ENCODE measurements at places on chromosomes 5 and 9.

DNA sequence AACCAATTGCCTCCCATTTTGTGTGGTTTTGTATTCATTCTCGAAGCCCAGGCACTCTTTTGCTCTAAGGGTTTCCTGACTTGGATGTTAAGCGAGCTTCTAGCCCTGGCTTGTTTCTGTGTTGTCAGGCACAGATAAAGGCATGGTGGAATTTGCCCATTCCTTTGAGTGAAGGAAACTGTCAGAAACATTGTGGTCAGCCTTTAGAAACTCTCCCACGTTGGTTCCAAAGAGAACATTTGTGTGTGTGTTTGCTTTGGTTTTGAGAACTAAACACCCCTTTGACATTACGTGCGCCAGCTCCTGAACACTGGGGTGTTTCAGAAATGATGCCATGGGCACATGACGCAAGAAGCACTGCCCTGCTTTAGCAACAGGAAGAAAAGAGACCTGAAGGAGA is 320.9 kb downstream of the NTRK2 start:
- no peak for DNase-seq

- no peak for DNase-seq
These were observed 23.4 kb downstream of the CETN3 start for GRCh38 chr5:90386099-90386710.

- no peak for DNase-seq
These were observed 550.1 kb upstream of the ZNF462 start for GRCh38 chr9:106312906-106313305.

DNA sequence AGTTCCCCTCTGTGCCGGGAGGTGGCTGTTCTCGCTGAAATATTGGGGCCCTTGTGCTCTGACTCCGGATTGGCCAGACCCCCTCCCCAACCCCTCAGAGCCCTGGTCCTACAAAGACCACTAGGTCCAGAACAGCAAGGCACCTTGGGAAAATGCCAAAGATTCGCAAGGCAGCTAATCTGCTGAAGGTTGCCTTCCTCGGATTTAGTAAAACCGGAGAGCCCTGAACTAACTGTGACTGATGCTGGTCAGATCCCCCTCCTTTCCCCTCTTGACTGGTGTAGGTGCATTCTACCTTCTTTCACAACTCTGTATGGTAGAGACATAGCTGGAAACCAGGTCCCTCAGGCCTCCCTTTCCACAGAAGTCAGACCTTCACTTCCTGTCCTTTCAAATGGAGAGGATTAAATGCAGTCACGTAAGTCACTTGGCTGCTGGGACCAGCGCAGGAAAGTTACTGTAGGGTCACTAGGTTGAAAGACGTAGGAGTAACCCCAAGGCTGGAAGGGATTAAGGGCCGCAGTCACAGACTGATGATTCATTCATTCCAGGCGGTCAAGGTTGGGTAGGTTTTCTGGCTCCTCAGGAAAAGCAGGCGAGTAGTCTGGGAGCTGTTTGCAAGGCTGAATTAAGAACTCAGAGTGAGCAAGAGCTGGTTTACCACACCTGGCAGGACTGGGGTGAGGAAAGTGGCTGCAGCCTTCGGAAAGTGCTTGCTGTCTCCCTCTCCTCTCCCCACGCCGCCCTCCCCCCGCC is 5.3 kb downstream of the BARX1 start:
- no peak for DNase-seq

DNA sequence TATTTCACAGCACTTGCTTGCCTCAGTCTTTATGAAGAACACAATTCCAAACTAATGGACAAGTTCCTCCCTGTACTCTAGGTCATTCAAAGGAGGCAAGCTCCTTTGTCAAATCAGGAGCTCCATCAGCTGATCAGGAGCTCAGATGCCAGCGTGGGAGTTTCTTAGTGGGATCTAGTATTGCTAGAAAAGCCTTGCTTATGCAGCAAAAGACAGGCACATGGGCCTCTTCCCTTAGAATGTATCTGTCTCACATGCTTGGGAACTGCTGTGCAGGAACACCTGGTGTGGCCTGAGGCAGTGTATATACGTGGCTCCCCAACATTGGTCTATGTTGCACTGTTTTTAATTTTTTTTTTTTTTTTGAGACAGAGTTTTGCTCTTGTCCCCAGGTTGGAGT is 21.4 kb upstream of the HAVCR1 start:
- DNase-seq = no peak

DNA sequence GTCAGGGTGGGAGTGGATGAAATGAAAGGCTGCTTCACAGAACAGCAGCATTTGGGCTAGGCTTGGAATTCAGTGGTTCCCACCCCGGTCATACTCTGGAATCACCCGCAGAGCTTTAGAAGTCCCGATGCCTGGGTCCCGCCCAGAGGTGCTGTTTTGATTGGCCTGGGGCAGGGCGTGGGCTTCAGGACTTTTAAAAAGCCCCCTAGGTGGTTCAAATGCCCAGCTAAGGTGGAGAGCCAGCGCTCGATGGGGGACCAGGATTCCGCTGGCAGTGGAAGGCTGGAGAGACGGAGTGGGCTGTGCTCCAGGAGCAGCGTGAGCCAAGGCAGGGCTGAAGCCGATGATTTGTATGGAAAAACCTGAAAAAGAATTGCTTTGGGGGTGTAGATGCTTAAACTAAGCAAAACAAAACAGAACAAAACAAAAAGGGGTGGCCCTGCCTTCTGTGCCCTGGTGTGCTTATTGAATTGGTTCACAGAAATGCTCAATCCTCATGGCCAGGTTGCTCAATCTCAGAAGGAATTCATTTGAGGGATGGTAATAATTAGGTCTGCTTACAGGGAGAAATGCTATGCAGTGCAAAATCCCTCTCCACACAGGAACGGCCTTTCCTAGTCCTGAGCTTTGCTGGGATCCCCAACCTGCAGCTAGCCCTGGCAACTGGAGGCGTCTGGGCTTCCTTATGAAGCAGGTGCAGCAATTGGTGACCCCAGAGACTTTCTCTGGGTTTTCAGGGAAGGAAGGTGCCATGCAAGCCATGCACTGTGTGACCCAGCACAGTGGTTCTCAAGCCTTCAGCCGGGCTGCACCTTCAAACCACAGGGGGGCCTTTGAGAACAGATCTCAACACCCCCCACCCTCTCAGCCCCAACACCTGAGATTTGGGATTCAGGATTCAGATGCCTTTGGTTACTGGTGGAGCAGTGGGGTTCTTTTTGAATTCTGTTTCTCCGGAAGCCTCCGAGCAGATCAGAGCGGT is 174.0 kb upstream of the ZNF618 start:
- DNase-seq = no peak

GRCh38 chr5:176723440-176723839 is 76.2 kb downstream of the TSPAN17 start:
- no peak for DNase-seq

- no peak for DNase-seq
These were observed 134.0 kb upstream of the MYO10 start for GRCh38 chr5:17069995-17070511.

DNA sequence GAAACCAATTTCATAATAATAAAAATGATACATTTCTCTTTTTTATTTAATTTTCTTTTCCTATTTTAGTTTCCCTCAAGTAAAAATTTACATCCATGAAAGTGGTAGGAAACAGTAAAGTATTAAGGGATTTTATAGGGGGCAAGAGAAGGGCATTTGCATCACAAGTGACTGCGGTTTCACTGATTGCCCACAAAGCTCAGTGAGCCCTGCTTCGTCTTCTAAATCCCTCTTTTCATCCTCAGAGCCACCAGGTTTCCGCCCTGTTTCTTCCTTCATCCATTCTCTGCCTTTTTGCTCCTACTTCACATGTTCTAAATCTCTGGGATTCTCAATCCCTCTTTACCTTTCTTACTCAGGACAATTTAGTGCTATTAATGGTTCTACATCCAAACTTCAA is 491.4 kb downstream of the LRRC70 start:
- no peak for DNase-seq

DNA sequence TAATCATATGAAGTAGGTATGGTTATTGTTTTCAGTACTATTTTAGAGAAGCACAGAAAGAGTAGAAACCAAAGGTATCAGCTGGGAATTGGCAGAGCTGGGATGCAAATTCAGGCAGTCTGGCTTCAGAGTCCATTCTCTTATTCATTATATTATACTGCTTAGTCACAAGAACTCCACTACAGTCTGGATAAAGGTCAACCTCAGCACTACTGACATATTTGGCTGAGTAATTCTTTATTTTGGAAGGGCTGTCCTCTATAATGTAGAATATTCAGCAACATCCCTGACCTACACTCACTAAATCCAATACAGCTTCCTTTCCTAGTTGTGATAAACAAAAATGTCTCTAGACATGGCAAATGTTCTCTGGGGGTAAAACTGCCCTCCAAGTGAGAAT is 37.6 kb downstream of the PTGER4 start:
- no peak for DNase-seq

- no peak for DNase-seq
These were observed 57.7 kb downstream of the AK8 start for GRCh38 chr9:132820169-132820944.

DNA sequence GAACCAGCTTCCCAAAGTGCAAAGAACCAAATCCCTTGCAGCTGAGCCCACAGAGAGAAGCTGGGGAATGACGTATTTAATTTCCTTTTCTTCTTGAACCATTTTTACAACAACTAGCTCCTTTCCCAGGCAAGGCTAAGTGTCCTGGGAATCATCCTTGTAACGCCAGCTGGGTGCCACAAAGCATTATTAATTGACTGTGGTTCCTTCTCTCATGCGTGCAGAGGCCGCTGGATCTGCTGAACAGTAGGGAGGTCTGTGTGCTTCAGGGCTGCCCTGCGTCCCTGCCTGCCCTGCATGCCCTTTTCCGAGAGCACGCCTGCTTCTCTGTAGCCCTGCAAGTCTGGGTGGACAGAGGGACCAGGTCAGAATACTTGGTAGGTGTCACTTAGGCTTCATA is 124.1 kb upstream of the OTULINL start:
- no peak for DNase-seq

- DNase-seq = no peak
These were observed 93.6 kb downstream of the CDK5RAP2 start for GRCh38 chr9:120486347-120486746.

DNA sequence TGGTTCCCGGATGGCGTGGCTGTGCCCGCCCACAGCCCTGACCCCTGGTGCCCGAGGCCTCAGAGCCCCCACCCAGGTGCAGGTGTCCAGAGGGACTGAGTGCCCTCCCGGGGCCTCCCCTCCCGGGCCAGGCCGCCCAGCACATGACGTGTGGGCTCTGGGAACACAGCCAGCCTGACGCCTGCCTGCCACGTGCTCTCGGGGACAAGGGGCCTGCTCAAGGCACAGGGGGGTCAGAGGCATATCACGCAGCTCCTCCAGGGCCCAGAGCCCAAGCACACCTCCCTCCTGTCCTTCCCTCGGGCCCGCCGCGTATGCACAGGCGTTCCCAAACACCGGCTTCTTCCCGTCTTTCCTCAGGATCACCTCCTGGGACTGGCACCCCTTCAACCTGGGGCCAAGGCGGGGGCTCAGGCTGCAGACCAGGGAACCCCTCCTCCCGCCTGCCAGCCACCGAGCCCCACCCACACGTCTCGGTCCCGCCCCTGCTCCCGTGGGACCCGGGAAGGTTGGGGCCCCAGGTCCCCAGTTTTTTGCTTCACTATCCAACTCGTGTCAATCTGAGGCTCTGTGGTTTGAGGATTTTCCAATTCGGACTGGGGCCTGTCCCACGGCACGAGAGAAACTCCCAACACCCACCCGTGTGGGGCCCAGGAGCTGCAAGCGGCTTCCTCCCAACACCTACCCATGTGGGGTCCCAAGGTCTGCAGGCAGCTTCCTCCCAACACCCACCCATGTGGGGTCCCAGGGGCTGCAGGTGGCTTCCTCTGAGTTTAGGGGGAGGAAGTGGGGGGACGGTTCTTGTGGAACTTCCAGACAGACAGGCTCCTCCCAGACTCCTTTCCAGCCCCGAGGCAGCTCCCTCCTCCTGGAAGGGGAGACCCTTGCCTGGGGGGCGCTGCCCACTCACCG is 1.5 kb downstream of the LCN10 start:
- DNase-seq = no peak

DNA sequence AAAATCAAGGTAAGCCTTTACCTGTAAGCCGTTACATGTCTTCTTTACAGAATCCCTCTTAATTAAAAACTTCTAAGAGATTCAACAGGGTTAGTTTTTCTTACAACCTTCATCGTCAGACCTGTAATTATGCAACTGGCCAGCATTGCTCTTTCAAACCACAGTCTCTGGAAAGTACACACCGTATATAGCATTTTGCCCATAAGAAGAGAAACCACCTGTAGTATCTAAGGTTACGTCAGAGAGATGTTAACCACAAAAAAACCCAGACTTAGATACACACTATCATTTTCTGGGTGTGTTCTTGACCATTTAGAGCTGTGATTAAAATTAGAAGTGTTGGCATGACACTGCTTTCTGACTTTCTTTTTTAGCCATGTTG is 140.0 kb downstream of the MUSK start:
- no peak for DNase-seq

All from neural crest cell (in vitro differentiated cells).